ENCODE measurements at places on chromosomes 5 and 9.

GRCh38 chr5:154296525-154297159, 106.1 kb downstream of the GALNT10 start:
- DNase-seq = no peak

- no peak for DNase-seq
Observed at GRCh38 chr5:160824301-160825001, 27.6 kb downstream of the ATP10B start.

DNA sequence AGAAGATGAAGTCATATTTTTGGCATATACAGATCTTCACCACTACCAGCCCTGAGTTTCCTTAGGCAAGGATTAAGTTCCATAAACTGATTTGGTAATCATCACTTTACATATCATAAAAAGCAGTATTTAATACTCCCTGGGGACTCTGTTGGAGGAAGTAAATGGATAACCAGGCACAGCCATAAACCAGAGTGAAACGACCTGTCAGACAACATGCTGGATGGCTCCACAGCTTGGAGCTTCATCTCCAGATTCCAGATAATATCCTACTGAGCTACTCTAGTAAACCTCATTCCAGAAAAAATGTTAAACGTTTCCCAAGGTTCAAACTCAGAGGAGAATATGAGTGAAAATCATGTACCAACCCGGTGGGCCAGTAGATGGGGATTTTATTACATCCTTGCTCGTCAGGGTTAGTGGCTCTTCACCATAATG, 109.2 kb downstream of the BASP1 start:
- DNase-seq = no peak

- peak; percentile 11 for DNase-seq
Observed at GRCh38 chr5:18761801-18762200, 1127.5 kb downstream of the TAF11L14 start.

DNA sequence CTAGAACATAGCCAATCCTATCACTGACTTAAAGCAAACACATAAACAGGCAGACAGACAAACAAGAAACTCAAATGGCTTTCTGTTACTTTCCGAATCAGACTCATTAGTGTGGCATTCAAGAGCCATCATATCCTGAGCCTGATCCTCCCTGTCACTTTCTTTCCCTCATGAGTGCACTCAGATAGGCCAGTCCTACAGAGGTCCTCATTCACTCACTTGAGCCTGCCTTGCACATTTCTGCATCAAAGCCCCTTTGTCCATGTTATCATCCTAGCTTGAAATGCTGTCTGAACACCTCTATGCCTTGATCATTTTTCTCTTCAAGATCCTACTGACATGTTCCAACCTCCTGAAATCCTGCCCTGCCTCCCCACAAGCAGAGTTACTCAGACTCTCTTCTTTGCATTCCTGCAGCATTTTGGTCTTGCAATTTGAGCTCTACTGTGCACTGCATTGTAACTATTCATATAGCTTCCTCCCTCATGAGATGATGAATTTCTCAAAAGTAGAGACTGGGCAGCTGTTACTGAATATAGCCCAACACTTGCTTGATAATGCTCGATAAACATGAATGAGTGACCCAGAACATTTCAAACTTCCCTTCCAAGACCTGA, 126.9 kb downstream of the PALM2AKAP2 start:
- no peak for DNase-seq

GRCh38 chr5:14914623-14915260, 43.2 kb upstream of the ANKH start:
- peak; percentile 62 for DNase-seq

GRCh38 chr5:125463466-125464092, 717.1 kb upstream of the ZNF608 start:
- no peak for DNase-seq

- DNase-seq = no peak
Observed at GRCh38 chr5:61232490-61233050, 70.3 kb upstream of the SMIM15 start.

DNA sequence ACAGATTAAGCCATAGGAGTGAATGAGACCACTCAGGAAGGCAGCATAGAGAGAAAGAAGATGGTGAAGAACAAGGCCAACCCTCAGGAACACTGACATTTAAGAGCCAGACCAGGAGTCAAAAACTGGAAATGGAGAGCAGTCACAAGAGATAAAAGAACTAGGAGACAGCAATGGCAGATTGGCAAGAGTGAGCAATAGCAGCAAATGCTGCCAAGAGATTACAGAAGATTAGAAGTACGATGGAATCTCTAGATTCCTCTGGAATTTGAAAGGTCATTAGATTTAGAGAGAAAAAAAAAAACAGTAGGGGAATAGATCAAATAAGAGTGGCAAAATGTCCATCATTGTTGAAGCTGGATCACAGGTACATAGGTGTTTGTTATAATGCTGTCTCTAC, 73.4 kb upstream of the SLC44A1 start:
- DNase-seq = no peak

- DNase-seq = no peak
Observed at GRCh38 chr5:109256486-109256885, 153.3 kb downstream of the PJA2 start.

DNA sequence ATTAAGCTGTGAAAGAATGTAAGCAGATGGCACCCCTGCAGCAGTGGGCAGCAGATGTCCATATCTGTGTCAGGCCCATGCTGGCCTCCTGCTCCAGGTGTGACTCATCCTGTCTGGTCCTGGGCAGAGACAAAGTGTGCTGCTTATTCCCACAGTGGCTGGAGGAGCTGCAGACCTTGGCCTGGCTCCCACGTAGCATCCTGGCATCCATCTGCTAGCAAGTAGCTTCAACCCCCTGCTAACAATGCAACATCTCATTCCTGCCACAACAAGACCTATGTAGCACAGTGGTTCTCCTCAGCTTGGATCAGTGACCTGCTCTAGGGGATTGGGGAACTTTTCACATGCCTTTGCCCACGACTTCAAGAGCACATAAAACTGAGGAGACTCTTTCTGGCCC, 126.4 kb upstream of the SLC12A2 start:
- peak; percentile 92 for DNase-seq

DNA sequence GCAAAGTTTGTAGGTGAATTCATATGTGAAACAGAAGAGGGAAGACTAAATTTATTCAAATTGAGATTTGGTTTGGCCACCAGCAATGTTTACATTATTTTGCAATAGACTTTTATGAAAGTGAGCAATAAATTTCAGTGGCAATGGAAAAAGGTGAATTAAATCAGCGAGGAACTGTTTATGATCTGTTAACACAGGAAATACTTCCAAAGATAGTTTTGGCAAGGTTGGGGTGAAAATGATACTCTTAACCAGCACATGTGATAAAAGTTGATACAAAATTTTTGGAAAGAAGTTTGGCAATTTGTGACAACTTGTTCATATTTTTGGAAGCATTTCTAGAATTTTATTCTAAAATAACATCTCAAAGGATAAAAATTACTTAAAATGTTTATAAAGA, 119.8 kb downstream of the ARHGEF28 start:
- no peak for DNase-seq

GRCh38 chr9:35415402-35416097, 74.4 kb upstream of the RUSC2 start:
- DNase-seq = peak; percentile 27

DNA sequence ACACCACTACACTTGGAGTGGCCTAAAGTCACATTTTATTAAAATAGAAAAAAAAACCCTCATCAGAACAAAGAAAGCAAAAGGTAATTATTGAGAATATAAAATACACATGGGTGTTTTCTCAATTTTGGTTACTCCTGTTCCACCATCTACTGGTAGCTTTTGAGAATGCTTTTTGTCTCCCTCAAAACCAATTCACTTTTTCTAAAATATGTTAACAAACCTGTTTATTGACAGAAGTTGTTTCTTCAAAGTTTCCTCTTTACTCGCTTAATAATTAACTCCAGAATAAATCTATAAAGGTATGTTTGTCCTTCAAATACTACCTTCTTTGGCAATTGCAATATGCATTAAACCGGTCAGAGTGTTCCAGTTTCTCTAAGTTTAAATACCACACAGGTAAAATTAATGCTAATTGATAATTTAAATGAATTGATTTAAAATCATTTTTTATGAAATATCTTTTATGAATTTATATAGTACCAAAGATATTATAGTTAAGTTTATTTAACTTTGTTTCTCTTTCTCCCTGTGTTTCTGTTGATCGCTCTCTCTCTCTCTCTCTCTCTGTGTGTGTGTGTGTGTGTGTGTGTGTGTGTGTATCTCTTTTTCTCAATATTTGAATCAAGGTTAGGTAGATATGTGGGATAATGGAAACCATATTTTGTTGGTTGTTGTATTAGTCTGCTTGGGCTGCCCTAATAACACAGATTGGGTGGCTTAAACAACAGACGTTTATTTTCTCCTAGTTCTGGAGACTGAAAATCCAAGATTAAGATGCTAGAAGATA, 487.4 kb downstream of the PRDM9 start:
- peak; percentile 14 for DNase-seq

- DNase-seq = peak; percentile 23
Observed at GRCh38 chr5:111930449-111930848, 173.5 kb upstream of the NREP start.

- DNase-seq = no peak
Observed at GRCh38 chr9:114025760-114026159, 52.3 kb downstream of the AMBP start.

DNA sequence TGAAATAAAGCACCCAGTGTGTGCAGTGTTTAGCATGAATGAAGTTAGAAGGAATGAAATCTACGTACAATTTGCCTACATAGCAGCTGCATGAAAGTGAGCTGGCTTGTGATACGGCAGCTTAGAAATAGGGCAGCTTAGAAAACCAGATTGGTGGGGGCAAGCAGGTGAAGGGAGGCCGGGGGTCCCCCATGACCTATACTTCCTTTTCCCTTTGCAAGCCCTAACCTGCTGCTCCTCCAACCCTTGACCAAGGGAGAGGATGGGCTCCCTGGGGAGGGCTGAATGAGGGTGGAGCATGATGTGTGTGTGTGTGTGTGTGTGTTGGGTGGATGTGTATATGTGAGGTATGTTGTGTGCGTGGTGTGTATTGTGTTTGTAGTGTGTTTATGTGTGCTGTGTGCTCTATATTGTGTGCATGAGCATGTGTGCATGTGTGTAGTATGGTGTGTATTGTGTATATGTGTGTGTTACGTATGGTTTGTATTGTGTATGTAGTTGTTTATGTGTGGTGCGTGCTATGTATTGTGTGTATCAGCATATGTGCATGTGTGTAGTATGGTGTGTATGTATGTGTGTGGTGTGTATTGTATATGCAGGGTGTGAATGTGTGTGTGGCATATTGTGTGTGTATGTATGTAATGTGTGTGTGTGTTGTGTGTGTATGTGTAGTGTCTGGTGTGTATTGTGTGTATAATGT, 72.1 kb downstream of the TENT4A start:
- no peak for DNase-seq

- DNase-seq = no peak
Observed at GRCh38 chr5:95668728-95669127, 14.1 kb downstream of the SPATA9 start.

DNA sequence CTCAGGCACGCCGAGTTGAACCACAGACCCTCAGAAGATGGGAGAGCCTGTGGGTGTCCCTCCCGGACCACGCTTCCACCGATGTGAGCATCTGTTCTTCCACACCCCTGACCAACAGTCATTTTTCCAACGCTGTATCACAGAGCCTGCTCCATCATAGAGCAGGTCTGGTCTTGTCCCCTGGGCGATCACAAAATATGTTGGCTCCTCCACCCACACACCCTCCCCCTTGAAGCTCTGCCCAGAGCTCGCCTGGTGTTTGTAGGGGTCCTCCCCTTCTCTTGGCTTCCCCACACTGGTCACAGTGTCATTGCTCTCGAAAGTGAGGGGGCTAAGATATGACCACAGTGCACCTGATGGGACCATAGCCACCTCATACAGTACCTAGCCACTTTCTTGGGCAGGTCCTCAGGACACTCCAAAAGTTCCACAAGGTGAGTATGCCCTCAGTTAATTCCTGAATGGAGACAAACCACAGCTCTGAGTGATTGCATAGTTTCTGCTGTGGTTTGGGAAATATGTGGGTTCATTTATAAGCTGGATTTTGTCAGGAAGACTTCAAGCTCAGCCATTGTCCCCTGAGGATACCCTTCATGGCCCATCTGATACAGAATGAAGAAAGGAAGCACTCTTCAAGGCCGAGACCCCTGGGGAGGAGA, 3.5 kb upstream of the ZNF618 start:
- no peak for DNase-seq

DNA sequence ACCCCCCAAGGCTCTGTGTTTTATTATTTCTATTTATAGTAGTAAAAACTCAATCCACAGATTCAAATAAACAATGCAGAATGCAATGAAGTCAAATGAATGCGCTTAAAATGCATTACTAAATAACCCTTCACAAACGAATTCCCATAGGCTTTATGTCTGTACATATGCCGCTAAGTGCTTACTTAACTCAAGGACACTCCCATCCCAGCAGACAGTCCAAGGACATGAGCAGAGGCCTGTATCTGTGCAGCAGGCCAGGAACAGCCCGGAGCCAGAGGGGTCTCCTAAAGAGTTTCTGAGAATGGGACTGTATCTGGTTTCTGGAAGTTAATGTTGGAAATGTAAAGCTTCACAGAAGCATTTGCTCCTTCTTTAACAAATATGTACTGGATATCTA, 59.8 kb downstream of the MARCHF11 start:
- no peak for DNase-seq

- DNase-seq = no peak
Observed at GRCh38 chr5:109953761-109954160, 264.0 kb downstream of the MAN2A1 start.

GRCh38 chr9:138083873-138084272, 206.3 kb downstream of the CACNA1B start:
- DNase-seq = no peak

DNA sequence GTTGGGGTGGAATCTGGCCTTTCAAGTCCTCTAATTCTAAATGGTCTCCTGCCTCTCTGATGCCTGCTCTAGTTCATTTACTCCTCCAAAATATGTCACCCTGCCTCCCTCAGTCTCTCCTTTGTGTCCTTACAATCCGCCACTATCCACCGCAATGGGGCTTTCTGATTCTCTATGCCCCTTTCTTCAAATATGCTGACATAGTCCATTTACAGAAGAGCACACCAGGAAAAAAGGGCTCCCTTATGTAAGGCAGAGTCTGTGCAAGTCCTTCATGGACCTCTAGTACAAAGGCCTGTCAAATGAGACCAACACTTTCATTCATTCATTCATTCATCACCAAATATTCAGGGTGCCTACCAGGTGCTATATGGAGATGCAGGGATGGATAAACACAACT, 2.0 kb upstream of the ASTN2 start:
- no peak for DNase-seq

GRCh38 chr5:168464214-168464613, 22.1 kb upstream of the RARS1 start:
- DNase-seq = no peak

- DNase-seq = no peak
Observed at GRCh38 chr9:126158588-126159429, 167.8 kb upstream of the MVB12B start.

DNA sequence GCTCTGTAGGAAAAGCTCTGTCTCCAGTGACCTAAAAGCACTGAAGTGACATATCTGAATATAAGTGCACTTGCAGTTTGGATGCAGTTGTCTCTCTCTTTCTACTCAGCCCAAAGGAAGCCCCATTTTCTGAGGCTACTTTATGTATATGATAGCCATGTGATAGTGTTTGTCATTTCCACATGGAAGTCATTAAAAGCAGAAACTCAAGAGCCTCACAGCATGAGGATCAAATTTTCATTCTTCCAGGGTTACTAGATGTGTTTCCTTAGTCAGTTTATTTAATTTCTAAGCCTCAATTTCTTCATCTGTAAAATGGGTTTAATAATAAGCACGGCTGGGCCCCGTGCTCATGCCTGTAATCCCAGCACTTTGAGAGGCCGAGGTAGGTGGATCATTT, 36.7 kb downstream of the RNF44 start:
- DNase-seq = no peak
